Cortex of kidney (tissue), 1 donor: ENCODE measurements at places on chromosomes 1 and 21.

DNA sequence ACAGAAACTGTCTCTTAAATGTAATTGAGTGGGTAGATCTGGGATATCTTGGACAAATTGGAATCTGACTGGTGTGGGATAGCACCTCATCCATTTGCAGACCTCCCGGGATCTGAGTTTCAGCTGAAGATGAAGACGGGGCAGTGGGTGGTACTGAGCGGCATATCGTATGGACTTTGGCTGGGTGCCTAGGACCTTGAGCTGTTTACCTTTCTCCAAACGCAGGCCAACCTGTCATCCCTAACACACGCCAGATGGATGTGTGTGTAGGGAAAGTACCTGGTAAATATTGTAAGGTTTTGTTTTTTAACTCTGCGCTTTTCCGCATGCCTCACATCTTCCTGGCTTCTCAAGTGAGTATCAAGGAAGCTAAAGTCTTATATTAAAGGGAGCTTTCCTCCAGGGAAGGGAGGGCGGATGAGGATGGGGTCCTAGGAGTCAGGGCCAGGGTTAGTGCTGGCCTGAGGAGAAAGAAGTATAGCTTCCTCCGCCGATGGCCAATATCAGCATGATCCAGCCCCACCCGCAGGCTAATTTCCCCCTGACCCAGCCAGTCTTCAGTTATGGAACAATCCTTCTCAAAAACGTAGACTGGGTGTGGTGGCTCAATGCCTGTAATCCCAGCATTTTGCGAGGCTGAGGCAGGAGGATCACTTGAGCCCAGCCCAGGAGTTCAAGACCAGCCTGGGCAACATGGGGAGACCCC, 26.2 kb downstream of the ATP8B2 start:
- DNase-seq: no peak

DNA sequence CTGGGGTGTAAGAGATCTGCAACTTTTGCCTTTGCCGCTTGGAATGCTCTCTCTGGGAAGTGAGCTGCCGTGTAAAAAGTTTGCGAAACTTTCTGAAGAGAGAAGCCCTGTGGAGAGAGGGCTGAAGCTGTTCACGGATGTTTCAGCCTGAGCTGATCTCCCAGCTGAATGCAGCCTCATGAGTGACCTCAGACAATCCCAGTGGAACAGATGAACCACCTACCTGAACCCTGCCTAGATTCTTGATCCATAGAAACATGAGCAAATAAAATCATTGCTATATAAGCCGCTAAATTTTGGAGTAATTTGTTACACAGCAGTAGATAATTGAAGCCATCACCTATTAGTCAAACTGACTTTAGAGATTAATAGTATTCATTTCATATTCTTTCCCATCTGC, 4.4 kb upstream of the ALG6 start:
- no peak for DNase-seq

GRCh38 chr1:191260056-191260455, 782.4 kb upstream of the BRINP3 start:
- no peak for DNase-seq

DNA sequence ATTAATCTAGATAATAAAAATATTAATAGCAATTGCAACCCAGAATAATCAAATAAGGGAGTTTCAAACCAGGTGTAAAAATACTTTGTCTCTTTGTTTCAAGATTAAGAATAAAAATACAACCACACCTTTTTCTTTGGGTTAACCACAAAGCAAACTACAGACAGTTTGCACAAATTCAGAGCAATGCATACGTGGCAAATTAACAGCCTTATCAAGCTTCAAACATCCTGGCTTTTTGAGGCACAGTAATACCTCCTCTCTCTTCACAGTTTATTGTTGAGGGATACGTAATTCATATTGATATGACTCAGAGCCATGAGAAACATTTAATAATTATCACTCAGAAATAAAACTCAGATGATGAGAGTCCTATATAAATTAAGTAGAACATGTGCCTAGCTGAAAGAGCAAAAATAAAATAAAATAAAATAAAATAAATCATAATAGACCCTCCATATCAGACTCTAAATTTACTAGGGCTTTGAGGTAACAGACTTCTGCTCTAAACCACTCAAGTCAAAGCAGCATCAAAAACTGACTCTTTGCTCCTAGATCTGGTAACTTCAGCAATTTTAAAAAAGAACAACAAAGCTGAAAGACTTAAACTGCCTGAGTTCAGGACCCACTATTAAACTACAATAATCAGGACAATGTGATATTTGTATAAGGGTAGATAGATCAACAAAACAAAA, 11.4 kb downstream of the EDEM3 start:
- no peak for DNase-seq

DNA sequence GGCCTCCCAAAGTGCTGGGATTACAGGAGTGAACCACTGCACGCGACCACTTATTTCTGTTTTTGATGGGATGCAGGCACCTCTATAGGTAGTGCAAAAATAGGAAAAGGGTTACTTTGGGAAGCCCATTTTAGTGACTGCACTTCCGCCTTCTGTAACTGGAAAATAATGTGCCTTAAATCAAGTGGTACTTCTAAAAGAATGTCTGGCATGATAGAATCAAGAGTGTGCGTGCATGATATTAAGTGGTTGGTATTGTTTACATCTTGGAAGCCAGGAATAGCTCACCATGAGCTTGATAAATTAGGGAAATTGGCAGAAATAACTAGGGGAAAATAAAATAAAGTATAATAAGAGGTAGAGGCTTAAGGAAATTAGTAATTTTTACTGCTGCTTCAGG, 1067.0 kb downstream of the ADGRL2 start:
- DNase-seq: no peak

DNA sequence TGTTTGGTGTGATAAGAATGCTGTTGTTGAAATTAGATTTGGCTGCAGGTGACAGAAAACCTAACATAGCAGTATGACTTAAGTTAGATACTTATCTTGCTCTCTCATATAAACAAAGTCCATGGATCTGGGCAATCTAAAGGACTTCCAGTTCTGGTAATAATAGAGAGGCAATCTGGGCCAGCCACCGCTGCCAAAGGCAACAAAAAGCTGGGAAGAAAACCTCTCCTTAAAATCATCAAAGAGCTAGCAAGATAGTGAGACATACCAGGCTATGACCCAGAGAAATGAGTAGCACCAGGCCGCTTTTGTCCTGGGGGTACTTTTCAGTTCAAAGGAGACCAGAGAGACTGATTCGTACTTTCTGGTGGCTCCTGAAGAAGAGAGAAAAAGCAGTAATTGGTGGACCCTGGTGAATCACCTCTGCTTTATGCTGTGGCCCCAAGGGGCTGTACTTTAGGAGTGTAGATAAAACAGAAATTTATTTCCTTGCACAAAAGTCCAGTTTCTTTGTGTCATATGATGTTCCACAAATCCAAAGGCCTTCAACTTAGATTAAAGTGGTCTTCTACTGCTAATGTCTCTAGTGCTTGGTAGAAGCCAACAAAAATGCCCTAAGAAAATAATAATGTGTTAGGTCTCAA, 125.4 kb downstream of the TBX19 start:
- no peak for DNase-seq
